ENCODE measurements at places on chromosomes 1 and 21.

- no peak for DNase-seq
Measured at GRCh38 chr1:234047123-234047522, 142.6 kb downstream of the SLC35F3 start.

DNA sequence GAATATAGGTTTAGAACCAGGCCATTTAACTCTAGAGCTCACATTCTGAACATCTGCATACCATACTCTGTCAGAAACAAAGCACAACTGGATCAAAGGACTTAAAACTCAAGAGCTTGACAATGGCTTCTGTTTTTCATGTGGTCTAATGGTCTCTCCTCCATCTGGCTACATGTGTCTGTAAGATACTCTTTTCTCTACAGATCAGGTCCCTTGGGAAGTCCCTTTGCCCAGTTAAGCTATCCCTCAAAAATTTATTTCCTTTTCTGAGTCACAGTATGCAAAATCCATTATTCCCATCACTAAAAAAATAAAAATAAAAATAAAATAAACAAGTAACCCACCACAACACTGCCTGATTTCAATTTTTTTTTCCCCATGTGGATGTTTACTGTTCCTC, 357.0 kb upstream of the PRMT6 start:
- no peak for DNase-seq

DNA sequence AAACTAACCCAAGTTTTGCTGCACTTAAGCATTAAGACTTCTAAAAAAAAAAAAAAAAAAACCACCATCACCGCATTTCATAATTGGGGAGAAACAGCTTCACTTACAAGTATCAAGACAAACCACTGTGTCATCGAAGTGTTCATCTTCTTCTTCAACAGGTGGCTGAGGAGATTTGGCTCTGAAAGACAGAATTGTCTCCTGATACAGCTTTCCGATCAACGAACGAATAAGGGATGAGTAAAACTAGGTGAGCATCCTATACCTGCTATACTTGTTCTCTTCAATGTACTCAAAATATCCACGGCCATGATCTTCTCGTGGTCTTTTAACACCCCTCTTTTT, 2.0 kb downstream of the HNRNPU start:
- DNase-seq: no peak

DNA sequence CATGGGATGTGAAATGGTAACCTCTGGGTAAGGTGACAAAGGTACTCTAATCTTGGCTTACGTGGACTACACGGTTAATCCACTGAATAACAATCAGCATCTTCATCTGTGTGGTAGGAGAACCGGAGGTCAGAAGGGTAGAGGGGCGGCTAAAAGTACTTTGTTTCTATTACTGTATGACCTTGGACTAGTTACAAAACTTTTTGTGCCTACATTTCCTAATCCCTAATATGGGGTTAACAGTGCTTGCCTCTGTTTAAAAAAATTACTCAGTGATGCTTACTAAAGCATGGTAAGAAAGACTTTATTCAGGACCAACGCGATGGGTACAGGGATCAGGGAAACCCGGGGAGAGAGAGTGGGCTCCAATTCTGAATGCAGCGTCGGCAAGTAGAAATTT, 1.7 kb upstream of the MRPS6 start:
- DNase-seq: no peak

GRCh38 chr1:82099170-82099569, 298.4 kb downstream of the ADGRL2 start:
- DNase-seq: no peak

DNA sequence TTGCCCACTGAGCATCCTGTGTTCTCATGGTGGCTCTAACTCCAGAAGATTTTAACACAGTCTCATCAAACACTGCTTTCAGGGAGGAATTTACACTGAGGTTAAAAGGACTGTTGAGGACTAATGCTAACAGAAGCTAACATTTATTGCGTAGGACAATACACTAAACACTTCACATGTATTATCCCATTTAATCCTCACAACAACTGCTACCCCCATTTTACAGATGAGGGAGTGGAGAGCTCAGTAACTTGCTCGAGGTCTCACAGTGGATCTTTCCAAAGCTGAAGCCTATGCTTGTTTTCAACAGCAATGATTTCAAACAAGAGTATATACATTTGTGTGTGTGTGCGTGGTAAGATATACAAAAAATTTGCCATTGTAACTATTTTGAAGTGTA, 13.9 kb downstream of the ATF3 start:
- no peak for DNase-seq

Measured in activated T-helper 9 cell treated with anti-CD3 and anti-CD28 coated beads, Interleukin-2, amount 50 U/mL, for 16 hours (primary cell).